Posterior cingulate gyrus (tissue), 11 donors: ENCODE measurements at places on chromosomes 13 and 19.

DNA sequence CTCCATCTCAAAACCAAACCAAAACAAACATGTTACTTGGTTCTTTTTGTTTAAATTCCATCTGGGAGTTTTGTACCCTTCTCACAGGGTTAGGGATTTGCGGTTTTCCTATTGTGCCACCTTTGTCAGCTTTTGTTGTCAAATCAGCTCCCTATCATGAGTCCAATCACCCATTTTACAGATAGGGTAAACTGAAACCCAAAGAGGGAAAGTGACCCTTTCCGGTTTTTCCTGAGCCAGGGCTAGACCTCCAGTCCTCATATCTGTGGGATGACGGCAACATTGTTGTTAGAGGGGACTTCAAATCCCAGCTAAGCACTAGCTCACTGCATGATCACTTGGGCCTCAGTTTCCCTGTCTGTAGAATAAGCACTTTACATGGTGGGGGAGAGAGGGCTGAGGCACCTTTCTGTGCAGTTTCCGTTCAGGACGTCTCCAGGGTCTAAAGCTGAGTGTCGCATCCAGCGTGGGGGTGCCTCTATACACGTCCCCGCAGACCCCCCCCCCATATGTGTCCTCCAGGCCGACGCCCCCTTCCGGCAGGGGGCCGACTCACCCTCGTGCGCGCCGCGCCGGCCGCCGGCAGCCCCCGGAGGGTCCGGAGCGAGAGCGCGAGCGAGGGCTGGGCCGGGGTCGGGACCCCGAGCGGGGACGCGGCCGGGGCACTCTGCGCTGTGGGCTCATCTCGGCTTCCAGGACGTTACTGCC, 3.9 kb downstream of the CCDC194 start:
- DNase-seq, result no peak

DNA sequence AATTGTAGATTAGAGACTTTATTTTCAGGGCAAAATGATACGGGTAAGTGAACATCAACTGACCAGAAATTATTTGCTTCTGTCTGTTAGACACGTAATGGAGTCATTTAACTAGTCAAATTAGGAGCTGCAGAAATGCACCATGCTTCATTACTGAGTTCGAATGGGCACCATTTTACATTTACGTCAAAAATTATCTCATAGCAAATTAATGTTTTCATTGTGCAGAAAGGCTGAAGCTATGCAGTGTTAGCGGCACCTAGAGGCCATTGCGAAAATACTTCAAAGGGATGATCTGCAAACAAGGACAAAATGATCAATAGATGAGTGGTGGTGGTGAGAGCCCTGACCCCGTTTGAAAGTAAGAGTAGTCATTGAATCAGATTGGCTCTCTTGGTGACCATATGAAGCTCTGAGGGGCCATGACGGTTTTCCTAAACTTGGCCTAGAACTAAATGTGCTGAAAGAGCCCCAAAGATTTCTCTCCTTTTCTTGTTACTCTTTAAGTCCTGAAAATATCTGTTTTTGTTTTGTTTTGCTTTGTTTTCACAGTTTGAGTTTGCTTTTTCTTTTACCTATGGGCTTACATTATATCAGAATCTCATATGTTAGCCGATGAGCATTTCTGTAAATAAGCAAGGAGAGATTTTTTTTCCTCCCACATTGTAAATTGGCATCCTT, 277.9 kb downstream of the ZNF536 start:
- no peak for DNase-seq

DNA sequence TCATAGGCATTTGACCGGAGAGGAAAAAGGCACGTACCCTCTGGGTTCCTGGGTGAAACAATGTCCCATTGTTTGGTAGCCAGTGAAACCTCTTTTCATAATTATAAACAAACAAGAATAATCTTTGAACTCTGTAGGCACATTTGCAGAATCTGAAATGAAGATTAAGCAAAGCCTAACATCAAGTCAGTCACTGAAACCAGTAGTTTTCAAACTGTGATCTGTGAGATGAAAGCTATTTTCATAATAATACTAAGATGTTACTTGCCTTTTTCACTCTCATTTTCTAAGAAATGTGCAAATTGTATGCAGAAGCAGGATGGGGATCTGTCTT, 105.4 kb downstream of the WDFY2 start:
- no peak for DNase-seq

DNA sequence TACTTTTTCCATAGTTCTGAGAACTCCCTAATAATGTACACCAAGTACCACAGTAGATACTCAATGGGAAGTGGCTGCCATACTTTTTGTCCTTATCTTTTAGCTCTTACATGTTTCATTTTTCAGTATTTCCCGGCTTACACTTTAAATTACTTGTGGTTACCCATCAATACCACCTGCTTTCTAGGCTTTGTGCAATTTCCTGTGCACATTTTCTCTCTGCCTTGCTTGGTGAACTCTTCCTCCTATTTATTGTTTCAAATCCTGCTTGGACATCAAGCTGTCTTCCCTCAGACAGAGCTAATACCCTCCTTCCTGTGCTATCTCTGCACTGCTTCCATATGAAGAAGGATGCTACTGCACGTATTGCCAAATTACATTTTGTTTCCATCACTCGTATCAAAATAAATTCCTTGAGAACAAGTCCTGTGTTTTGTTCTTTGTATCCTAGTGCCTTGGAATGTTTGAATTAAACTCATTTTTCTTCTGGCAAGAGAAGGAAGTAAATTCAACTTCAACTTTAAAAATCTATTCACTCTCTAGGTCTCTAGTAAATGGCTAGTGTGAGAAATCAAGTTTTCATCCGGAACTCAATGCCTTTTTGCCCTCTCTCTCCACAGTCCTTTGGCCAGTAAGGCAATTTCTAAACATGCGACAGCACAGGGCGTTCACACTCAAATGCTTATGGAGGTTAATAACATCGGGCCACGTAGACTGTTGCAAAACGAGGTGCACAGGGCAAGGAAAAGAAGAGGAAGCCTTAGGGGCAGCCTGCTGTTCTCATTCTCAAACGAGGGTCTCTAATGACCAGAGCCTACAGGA, 5.6 kb downstream of the ZAR1L start:
- DNase-seq, result no peak

DNA sequence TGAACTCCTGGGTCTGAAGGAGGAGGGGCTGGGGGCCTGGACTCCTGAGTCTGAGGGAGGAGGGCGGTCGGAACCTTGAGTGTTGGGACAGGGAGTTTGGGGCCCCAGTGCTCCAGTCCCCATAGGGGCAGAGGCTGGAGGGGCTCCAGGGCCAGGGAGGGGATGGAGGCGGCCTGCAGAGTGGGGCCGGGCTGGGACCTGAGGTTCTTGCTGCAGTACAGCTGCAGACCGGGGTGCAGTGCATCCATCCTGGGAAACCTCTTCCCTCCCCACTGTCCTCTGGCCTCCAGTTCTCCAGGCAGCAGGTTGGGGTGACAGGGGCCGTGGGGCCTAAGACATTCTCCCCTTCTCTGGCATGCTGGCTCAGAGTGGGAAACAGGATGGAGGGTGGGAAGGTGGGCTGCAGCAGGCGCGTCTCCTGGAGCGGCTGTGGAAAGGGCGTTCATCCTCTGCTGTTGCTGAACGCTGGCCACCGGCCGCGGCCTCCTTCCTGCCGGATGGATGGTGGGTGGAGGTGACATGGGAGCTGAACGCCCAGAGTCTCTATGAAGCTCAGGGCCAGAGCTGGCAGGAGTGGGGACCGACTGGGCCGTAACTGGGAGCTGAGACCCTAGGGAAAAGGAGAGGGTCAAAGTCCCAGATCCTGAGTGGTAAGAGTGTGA, 1.6 kb downstream of the BRSK1 start:
- peak; percentile 85 for DNase-seq

GRCh38 chr19:58538257-58539168, 5.4 kb upstream of the TRIM28 start:
- DNase-seq, result no peak

GRCh38 chr13:45896285-45896684, 44.7 kb upstream of the SIAH3 start:
- no peak for DNase-seq

DNA sequence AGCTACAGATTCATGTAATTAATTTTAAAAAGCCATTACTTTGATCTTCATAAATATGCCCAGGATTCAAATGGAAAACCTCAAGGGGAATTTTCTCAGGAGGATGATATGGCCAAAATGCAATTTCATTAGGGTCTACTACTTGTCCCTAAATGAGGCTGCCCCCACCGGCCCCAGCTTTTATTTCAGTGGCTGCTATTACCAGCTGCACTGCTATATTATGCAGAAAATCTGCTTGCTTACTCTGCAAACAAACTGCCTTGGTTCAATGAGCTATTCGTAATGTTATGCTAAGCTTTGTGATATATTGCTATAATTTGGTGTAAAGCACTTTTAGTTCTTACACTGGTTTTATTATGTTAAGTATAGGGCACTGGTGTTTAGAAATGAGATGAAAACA, 137.3 kb upstream of the TMTC4 start:
- DNase-seq, result no peak

DNA sequence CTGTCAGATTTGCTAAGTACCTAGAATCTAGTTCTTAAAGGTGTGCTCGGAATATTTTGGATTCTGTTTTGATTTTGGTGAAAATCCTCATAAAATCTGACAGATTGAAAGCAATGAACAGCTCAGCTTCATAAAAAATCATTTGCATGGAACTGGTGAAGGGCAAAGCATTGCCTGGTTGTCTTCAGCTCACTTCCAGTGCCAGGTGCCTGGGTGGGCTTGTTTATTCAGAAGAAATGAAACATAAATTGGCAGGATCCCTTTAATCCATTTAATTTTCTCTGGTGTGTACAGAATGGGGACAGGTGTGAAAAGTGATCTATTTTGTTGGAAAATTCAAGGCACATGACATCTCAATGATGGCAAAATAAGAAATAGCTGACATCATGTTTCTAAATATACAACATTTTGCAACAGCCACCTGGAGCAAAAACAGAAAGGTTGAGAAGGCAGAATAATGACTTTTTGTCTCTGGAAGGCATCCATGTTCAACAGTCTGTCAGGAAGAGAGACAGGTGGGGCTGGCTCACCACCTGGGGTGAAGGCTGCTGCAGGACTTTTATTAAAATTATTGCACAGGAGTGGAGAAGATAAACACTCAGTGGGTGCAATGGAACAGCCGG, 52.2 kb downstream of the RFC3 start:
- no peak for DNase-seq

- DNase-seq, result no peak
Observed at GRCh38 chr13:77908531-77908930, 10.1 kb downstream of the EDNRB start.

DNA sequence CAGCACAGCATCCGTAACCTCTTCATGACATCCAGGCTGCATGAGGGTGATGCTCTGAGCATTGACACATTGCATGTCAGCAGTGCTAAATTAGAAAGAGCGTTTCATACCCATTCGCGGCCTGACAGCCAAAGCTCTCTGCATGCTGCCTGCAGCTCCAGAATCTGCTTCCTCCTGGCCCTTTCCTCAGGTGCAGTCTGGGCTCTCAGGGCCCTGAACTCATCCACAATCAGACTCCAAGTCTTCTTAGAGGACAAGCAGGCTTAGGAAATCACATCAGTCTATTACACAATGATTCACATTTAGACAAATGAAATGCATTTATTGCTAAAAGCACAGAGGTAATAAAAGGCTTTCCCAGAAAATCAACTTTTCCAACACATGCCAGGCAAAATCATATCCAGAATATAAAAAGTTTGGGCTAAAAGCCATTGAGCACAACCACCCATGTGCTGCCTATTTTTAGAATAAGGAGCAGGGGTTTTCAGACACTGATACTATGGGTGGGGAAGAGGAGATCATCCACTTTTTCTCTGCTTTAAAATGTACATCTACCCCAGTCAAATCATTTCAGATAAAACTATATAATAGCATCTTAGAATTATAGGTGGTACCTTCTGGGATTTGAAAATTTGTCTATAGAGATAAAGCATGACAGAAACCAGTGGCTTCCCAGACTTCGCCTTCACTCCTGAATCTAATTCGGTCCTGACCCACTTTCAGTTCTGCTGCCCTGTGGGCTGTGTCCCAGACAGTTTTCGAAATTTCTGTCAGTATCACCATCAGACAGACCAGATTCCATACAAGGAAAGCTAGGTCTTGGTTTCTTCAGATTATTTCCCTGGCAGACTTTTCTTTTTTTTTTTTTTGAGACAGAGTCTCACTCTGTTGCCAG, 109.3 kb downstream of the COL4A2 start:
- no peak for DNase-seq

DNA sequence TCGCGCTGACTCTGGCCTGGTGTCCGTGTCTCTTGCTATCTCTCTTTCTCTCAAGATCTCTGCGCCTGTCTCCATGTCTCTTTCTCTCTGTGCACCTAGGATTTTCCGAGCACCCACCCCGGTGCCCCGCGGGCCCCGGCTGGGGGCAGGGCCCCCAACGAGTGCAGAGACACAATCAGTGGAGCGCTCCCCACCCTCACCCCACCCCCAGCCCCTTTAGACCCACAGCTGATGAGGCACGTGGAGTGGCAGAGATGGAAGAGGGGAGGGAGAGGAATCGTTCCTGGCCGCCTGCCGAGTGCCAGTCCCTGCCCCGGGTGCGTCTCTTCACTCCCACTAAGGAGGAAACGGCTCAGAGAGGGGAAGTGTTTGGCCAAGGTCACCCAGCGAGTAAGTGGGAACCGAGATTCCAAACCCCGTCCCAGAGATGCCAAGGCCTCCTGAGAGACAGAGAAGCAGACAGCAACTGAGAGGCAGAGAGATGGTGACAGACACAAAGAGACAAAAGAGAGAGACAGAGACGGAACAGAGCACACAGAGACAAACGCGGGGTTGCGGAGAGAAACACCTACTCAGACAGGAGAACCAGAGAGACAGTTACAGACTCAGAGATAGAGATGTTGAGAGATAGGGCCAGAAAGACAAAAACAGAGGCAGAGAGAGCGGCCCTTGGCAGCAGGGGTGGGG, 626 bp upstream of the BCL3 start:
- no peak for DNase-seq

- peak; percentile 75 for DNase-seq
Observed at GRCh38 chr13:114017028-114017630, 43.3 kb upstream of the C13orf46 start.

DNA sequence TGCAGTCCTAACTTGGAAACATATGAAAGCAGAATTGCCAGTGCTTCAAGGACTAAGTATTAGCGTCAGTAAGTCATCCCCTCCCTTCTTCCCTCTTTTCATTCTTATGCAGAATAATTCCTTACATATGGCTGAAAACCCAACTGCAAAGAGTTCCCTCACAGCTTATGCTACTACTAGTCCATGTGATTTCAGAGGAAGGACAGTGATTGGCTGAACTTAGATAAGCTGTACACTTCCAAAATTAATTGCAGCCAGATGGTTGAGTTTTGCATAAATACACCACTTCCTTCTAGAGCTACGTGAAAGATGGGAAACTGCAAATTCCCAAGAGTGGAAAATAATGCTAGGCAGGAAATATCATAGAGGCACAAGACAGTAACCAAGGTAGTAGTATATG, 730.4 kb downstream of the OLFM4 start:
- DNase-seq, result no peak

GRCh38 chr13:23427342-23427843, 6.1 kb downstream of the SACS start:
- no peak for DNase-seq

- DNase-seq, result no peak
Observed at GRCh38 chr19:18562086-18562485, 4.4 kb downstream of the KXD1 start.
